ENCODE measurements at places on chromosomes 2 and 18.

- no peak for DNase-seq
Observed at GRCh38 chr2:128733450-128733849, 414.8 kb upstream of the HS6ST1 start.

GRCh38 chr18:60067426-60068210, 167.8 kb downstream of the PMAIP1 start:
- peak; percentile 72 for DNase-seq

GRCh38 chr18:59783138-59783537, 85.9 kb upstream of the CCBE1 start:
- DNase-seq, result peak; percentile 87

DNA sequence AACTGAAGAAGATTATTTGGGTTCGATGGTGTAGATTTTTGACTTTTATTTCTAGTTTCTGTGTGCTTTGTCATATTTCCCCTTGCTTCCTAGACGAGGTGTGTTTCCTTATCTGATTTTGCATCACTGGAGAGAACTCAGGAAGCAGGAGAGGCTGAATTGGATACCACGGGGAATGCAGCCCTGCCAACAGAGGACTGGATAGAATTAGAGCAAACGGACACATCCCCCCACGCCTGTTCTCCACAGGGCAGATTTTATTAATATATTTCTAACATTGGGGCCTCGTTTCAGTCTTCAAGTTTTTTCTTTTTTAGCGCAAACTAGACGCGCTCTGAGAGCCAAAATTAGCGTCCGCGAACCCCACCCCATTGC, 678 bp upstream of the VAPA start:
- no peak for DNase-seq

DNA sequence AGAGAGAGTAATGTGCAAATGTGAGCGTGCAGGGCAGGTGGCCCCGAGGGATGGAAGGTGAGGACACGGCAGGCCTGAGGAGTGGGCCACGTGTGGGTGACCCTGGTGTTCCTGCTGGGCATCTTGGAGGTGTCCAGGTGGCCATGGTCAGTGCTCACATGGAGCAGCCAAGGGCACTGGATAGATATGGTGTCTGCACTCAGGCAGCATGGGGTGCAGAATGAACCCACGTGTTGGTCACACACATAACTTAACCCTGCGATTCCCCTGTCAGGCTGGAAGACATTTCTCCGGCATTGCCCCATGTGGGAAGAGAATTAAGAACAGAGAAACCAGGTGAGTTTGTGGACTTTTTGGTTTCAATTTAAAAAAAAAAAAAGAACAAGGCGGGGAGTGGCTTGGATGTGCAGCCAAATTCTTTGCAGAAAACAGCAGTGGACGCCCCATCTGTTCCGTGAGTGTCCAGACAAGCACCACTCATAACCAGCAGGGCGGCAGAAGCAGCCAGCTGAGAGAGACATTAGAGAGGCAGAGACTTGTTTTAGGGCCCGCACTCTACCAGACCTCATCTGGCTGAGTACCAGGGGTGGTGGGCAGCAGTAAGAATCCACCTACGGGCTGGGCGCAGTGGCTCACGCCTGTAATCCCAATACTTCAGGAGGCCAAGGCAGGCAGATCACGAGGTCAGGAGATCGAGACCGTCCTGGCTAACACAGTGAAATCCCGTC, 249.8 kb downstream of the ACKR3 start:
- DNase-seq, result no peak

GRCh38 chr18:45528712-45529336, 86.5 kb upstream of the SLC14A2 start:
- DNase-seq, result no peak

DNA sequence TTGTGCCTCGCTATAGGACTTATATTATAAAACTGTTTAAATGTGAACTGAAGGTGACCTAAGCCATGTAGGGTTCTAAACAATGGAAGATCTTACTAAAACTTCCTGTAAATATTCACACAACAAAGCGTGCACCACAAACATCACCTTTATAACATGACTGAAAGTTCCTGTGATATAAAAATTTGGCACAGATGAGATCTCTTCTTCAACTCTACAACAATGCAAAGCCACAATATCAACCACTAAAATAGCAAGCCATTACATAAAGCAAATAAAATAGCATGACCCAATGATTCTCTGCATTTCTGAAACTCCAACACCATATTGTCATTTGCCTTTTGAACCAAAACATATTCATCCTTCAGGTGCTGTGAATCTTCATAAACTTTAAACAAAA, 3.5 kb downstream of the YES1 start:
- DNase-seq, result no peak

GRCh38 chr2:16660114-16660513, 5.5 kb downstream of the CYRIA start:
- no peak for DNase-seq

- peak; percentile 89 for DNase-seq
Observed at GRCh38 chr2:11155381-11156035, at the start of gene SLC66A3. TSS of gene SLC66A3 (plus strand) at chr2:11155467. CDS start at chr2:11155547, 80 bp downstream.

DNA sequence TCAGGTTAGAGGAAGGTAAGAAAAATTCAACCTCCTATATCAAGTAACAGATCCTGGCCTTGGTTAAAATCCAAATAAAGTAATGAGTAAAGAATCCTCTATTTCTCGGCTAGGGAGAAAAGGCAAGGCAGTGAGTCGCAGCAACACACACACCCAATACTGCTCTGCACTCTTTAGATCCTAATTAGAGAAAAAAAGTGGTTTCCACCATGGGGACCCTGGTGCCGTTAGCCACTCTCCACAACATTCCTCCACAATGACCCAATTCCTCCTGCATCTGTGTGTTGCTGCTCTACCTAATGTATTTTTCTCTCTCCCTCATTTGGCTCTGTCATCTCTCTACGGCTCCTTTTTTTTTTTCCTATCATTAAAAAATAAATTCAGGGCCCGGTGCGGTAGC, 462.7 kb downstream of the METTL4 start:
- peak; percentile 66 for DNase-seq

DNA sequence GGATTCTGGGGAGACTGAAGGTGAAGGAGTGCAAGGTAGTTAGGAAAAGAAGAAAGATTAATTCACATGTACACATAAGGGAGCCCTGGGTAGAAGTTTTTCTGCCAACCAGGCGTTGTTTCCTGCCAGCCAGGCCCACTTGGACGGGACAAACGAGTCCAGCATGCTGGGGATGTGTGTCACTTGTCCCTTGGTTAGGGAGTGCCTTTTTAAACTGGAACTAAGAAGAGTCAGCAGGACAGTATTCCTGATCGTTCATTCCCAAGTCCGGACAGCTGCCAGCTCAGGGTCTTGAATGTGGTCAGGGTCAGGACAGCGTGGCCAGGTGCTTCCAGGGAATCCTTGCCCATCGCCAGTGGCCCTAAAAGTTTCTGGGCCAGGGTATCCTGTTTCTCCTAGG, 43.2 kb downstream of the POMC start:
- no peak for DNase-seq
